ENCODE measurements at places on chromosomes 2 and 18.

GRCh38 chr2:186422226-186422625 is 63.8 kb upstream of the ZC3H15 start:
- no peak for DNase-seq

- no peak for DNase-seq
Measured at GRCh38 chr2:8152392-8153257, 529.2 kb upstream of the ID2 start.

GRCh38 chr2:101704816-101705578 is 7.5 kb downstream of the MAP4K4 start:
- DNase-seq: no peak

DNA sequence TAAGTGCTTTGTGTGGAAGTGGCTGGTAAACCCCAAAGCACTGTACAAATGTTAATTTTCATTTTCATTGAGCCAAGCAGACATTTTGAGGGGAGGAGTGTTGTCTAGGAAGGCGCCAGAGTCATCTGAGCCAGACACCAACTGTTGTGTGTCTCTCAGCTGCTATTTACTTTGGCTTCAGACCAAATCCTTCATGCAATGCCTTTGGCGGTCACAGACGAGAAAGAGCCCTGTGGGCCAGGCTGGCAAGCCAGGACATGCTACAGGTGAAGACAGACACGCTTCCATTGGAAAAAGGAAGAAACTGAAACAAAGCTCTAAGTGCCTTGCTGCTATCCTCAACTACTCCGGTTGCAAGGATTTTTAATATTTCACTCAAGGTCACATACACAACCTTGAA is 115.4 kb upstream of the CDC42EP3 start:
- no peak for DNase-seq

DNA sequence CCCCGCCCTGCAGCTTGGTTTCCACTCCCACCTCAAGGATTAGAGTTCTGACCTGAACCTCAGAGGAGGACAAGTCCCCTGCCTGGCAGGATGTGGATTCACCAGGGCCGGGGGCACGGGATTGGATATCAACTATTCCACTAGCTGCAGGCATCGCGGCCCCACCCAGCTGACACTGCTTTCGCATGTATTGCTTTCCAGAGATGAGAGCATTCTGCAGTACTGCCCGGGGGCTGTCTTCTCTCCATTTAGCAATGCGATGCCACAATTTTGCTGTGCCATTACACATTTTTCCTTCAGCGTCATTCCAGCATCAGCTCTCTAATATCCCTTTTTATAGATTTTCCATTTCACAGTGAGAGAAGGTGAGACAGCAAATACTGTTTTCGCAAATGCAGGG is 42.0 kb downstream of the CTIF start:
- DNase-seq: no peak

GRCh38 chr2:188459061-188459460 is 167.4 kb downstream of the GULP1 start:
- DNase-seq: no peak

GRCh38 chr2:72544554-72544953 is 281.3 kb downstream of the EXOC6B start:
- no peak for DNase-seq

- DNase-seq: no peak
Measured at GRCh38 chr2:220555961-220556630, 928.7 kb downstream of the SLC4A3 start.

DNA sequence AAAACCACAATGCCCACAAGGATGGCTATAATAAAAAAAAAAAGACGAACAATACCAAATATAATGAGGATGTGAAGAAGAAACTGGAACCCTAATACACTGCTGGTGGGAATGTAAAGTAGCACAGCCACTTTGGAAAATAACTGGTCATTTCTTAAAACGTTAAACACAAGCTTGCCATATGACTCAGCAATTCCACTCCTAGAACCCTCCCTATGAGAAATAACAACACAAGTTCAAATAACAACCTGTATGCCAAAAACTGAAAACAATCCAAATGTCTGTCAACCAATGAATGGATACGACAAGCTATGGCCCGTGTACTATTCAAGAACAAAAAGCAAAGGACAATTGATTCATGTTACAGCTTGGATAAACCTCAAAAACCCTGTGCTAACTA is 7.0 kb upstream of the ALPK2 start:
- DNase-seq: no peak

DNA sequence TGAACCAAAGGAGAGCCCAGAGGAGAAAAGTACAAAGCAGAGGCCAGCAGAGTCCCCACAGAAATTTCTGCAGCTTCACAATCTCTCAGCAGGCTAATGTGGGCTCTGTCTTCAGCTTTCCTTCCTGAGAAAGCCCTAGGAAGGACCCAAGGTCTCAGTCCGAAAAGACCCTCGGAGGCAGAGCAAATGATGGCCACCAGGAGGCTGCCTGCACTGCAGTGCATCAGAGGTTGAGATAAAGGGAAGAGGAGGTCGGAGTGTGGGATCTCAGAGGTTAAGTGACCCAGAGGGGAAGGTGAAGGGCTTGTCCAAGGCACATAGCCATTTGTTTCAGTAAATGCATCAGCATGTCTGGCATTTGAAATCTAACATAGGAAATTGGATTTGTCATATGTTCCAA is 299.1 kb upstream of the SLC14A2 start:
- DNase-seq: no peak

GRCh38 chr2:30792521-30792920 is 14.7 kb downstream of the CAPN13 start:
- DNase-seq: no peak

- no peak for DNase-seq
Measured at GRCh38 chr2:179447839-179448447, 183.3 kb upstream of the SESTD1 start.

DNA sequence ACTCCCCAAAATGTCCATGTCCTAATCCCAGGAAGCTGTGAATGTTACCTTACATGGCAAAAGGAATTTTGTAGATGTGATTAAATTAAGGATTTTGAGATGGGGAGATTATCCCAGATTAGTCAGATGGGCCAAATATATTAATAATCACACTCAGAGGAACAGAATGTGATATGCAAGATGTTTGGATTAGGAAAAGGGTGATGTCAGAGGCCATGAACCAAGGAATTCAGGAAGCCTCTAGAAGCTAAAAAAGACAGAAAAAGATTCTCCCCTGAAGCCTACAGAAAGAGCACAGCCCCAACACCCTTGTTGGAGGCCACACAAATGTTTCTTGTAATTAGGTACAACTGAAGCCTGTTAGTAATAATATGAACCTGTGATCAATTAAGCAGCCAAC is 13.1 kb downstream of the TMEM131 start:
- no peak for DNase-seq

DNA sequence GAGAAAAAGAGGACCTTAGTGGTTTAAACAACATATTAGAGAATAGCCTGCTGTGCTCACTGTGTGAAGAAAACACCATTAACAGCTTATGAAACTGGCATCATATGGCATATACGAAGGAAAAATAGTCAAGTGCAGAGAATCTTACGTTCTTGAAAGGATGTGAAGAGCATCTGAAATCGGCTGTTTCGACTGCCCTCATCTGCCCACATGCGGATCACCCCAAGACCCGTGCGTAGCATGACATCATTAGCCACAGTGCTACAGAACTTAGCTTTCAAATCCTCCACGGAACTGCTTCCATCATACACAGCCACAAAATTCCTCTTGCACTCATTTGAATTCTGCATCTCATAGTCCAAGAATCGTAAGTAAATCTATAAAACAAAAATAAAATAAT is 84.3 kb downstream of the NETO1 start:
- DNase-seq: no peak

DNA sequence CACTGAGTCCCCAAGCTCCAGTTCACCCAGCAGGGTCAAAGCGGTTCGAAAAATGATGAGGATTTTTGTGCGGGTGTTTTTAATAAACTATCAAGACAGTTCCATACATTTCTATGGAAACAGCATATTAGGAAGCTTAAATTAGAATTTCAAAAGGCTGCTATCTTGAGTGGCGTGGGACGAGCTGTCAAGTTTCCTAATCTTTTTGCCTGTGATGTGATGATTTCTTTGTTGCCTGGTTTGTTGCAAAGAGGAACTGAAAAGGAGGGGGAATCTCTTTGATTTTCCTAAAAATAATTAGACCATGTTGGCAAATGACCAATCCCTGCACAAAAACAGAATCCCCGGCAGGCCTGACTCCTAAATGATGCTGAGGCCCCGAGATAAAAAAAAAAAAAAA is 66.1 kb upstream of the ATG16L1 start:
- DNase-seq: no peak

- no peak for DNase-seq
Measured at GRCh38 chr18:4551001-4551360, 95.9 kb upstream of the DLGAP1 start.

- no peak for DNase-seq
Measured at GRCh38 chr2:36779462-36779861, 83.0 kb downstream of the VIT start.

DNA sequence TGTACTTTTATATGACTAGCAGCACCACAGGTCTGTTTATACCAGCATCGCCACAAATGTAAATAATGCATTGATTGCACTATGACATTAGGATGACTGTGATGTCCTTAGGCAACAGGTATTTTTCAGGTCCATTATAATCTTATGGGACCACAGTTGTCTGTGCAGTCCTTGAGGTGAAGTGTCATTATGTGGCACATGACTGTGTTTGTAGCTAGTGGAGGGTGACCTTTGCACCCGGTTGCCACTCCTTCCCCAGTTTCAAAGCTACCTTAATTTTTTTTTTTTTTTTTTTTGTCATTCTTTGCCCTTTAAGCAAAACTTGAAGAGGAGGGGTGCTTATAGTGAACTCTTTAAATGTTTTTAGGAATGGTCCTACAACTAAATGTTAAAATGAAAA is 386.4 kb downstream of the THSD7B start:
- DNase-seq: no peak

GRCh38 chr18:32552421-32553030 is 81.8 kb upstream of the GAREM1 start:
- peak; percentile 80 for DNase-seq

GRCh38 chr2:114488841-114489530 is 46.5 kb downstream of the DPP10 start:
- DNase-seq: no peak

GRCh38 chr18:61420218-61420885 is 87.1 kb downstream of the CDH20 start:
- DNase-seq: no peak

GRCh38 chr2:14927021-14927564 is 294.6 kb downstream of the LRATD1 start:
- no peak for DNase-seq

- DNase-seq: no peak
Measured at GRCh38 chr18:39345321-39345720, 1779.7 kb upstream of the CELF4 start.

- peak; percentile 73 for DNase-seq
Measured at GRCh38 chr2:14826518-14826917, 194.0 kb downstream of the LRATD1 start.

GRCh38 chr2:200199576-200200263 is 106.8 kb upstream of the SPATS2L start:
- DNase-seq: no peak

- DNase-seq: no peak
Measured at GRCh38 chr2:39621596-39621995, 44.1 kb upstream of the TMEM178A start.

- DNase-seq: peak; percentile 72
Measured at GRCh38 chr2:74515981-74516633, 1.9 kb downstream of the TLX2 start.

DNA sequence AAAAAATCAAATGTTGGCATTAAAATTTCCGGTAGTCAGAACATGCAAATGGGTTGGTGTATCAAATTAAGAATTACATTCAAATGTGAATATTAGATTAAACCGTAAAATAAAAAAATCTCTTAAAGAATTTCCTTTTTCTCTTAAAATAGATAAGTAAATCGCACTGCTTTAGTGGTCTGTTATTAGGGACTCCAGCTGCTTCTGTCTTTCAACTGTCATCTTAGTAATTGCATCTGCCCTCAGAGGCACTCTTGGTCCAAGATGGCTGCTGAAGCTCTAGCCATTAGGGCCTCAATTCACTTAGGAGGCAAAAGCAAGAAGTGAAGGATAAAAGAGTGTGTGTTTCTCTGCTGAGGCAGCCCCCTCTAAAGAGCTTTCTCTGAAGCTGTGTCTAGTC is 132.4 kb downstream of the MGAT5 start:
- no peak for DNase-seq

- DNase-seq: peak; percentile 42
Measured at GRCh38 chr2:120988700-120989511, 253.2 kb downstream of the GLI2 start.

DNA sequence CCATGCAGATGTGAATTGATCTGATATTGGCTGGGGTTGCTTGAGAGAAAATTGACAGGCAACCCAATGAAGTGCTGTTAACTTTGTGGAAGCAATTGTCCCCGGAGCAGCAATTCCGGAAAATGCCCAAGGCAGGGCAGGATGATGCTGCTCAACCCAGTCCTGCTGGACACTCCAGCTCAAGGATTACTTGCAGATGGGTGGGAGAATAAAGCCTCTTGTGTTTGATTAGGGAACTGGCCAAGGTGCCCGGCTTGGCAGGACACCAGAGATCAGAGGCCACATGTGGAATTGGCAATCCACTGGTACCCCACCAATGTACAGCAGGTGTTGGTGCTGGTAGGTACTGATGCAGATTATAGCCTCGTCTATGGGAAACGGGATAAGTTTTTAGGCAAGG is 12.3 kb upstream of the C2orf42 start:
- DNase-seq: no peak

DNA sequence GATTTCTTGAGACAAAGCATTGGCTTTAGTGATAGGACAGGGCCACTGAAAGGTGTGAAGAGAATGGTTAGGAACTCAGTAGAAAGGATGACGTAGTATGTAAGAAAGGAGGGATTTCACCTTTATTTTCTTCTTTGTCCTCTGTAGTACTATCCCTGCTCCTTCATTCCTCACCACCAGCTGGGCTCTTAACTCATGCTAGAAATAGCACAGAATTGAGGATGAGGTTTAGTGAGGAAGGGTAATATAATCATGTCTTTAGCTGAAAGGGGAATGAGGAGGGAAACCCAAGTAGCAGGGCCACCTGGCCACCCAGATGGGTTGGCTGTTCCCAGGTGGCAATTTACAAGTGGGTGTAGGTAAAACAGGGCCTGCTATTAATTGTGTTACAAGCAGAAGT is 15.2 kb downstream of the ACVR2A start:
- no peak for DNase-seq

- peak; percentile 23 for DNase-seq
Measured at GRCh38 chr2:71934595-71935261, 212.9 kb downstream of the CYP26B1 start.

DNA sequence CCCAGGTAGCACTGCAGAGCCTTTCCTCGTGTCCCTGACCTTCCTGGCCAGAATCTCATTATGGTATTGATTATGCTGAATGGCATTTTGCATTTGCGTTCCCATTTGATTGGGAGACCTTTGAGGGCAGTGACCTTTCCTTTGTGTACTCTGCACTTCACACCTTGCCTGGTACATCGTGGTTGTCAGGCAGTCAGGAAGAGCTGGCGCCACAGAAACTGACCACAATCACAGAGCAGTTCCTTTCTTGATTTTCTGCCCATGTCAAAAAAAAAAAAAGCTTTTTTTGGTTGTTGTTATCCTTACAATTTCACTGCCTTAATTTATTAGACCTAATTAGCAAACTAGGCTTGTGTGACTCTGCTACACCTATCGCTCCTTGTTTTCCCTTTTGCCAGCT is 8.9 kb upstream of the KLHL29 start:
- DNase-seq: no peak
